Right atrium auricular region (tissue), 2 donors: ENCODE measurements at places on chromosomes 16 and 17. TPM values are rescaled to one million over a fixed set of nuclear protein-coding genes. Genes with fewer than 3 reads are reported as not detected.

Gene BRIP1
- total RNA-seq, result not detected

Gene FSCN2
- total RNA-seq, result 0.63 TPM

Gene CSH1
- not detected for total RNA-seq

Gene CCL11
- 1.6 TPM for total RNA-seq

Gene WNK4
- 0.08 TPM for total RNA-seq

Gene CACNG1
- not detected for total RNA-seq

Gene CCL16
- not detected for total RNA-seq

Gene HASPIN
- not detected for total RNA-seq

Gene EEF2KMT
- 6.0 TPM for total RNA-seq

Gene RGS9
- total RNA-seq, result 2.3 TPM

Gene OR3A3
- total RNA-seq, result not detected

Gene VAT1L
- 10.3 TPM for total RNA-seq

Gene BTBD17
- total RNA-seq, result not detected

Gene DNAAF8
- total RNA-seq, result 0.39 TPM

Gene CIBAR2
- not detected for total RNA-seq

Gene CCL1
- total RNA-seq, result not detected

Gene HBA2
- 2,977 TPM for total RNA-seq

Gene CHST5
- total RNA-seq, result 0.16 TPM

Gene HEATR9
- not detected for total RNA-seq

Gene SLC35G6
- total RNA-seq, result not detected

Gene CPHXL2
- not detected for total RNA-seq

Gene GPR142
- not detected for total RNA-seq

Gene SNN
- total RNA-seq, result 20.0 TPM
